NCI-H774 (cell line): ENCODE measurements at places on chromosomes 16 and 17.
A peak's percentile ranks its signal among the peaks of the same experiment; 100 is the strongest.

DNA sequence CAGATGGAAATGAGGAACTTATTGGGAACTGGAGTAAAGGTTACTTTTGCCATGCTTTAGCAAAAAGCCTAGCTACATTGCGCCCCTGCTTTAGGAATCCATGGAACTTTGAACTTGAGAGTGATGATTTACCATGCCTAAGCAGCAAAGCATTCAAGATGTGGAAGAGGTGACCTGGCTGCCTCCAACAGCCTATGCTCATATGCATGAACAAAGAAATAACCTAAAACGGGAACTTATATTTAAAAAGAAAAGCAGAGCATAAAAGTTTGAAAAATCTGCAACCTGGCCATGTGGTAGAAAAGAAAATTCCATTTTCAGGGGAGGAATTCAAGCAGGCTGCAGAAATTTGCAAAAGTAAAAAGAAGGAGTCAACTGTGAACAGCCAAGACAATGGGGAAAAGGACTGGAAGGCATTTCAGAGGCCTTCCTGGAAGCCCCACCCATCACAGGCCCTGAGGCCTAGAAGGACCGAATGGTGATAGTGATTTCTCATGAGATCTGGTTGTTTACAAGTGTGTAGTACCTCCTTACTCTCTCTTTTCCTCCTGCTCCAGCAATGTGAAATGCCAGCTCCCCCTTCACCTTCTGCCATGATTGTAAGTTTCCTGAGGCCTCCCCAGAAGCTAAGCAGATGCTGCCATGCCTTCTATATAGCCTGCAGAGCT, 48.7 kb downstream of the MRPS23 start:
- no peak for DNase-seq

DNA sequence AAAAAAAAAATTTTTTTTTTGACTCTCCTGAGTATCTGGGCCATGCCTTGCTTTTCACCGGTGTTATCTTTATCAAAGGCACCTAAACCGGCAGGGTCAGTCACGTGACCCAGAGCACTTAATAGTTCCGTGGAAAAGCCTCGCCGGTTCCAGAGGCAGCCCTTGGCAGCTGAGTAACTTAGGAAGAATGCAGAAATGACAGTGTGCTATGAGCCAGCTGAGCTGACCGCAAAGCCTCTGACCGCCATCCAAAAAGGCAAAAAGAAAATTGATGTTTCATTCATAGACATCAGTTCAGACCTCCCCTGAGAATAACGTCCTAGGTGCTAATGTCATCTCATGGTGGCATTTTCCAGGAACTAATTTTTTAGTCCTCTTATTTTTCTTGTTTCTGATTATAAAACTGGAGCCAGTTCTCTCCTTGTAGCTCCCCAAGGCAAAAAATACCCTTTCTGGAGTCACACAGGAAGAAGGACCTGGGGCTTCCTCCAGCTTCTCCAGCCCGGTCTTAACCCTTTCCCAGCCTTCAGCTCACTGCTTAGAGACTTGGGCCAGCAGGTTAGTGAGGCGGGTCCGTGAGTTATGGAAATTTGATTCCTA, 122.6 kb downstream of the SOCS1 start:
- no peak for DNase-seq

DNA sequence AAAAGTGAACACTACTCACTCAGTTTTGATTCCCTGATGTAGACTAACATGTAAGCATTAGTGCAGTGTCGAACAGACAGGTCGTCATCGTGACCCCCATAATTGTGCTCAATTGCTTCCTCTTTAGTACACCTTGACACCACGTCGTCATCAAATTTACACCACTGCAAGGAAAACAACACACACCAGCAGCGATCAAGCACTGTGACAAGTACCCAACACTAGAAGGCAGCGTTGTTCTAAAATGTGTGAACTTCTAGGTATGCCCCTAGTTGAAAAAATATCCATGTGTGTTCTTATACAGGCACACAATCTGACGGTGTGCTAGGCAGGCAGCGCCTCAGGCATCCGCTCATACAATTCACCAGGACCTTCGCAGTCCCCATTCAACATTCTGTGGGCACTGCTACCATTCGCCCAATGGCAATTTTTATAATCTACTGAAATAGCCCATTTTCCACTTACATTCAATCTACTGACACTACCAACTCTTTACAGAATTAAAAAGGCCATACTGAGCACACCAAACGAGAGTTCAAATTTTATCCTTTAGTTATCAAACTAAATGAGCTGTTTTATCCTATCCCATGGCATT, 23.1 kb downstream of the LITAFD start:
- no peak for DNase-seq

- no peak for DNase-seq
Measured at GRCh38 chr17:45575126-45575885, 84.8 kb upstream of the PLEKHM1 start.

GRCh38 chr17:7017827-7018200, 5.0 kb upstream of the BCL6B start:
- DNase-seq = no peak

DNA sequence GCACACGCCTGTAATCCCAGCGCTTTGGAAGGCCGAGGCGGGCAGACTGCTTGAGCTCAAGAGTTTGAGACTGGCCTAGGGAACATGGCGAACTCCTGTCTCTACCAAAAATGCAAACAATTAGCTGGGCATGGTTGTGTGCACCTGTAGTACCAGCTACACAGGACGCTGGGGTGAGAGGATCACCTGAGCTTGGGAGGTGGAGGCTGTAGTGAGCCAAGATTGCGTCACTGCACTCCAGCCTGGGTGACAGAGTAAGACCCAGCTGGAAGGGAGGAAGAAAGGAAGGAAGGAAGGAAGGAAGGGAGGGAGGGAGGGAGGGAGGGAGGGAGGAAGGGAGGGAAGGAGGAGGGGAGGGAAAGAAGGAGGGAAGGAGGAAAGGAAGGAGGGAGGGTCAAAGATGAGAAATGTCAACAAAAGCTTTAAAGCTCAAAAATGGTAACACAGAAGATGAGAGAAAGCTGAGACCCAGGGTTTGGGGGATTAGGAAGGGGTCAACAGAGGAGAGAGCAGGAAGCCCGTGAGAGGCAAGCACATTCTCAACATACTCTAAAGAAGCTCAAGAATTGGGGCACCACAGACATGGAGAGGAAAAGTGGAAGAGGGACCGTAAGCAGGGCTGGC, 5.0 kb upstream of the KRT19 start:
- DNase-seq = no peak

DNA sequence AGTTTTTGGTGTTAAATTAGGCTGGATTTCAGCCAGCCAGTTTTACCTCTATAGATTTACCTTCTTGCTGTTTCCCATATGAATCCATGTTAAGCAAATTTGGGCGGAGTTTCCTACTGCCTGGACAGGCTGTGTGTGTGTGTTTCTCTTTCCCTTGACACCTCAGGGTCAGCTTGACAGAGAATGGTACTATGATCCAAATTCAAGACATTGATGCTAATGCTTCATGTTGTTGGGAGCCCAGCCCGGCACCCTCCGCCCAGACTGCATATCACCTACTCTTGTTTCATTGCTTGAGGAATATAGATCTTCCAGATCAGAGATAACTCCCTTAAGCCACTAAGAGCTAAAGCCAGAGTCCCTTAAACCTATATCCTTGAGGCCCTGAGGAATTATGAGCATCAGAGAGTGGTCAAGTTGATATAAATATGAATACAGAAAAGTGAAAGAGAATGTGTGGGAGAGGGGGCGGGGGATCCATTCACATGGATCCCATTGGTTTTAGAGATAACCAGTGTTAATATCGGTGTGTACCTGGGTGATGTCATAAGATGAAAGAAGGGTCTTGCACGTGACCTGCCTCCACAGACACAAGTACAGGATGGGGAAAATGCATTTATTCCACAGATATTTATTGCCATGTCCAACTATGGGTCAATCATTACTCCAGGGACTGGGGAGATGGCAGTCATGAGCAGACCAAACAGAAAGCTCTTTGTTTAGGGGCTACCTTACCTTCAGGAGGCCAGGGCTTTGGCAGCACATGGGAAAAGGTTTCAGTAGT, 69.7 kb downstream of the WIPI1 start:
- DNase-seq = no peak

- no peak for DNase-seq
Measured at GRCh38 chr16:64162613-64163375, 959.1 kb downstream of the CDH11 start.

DNA sequence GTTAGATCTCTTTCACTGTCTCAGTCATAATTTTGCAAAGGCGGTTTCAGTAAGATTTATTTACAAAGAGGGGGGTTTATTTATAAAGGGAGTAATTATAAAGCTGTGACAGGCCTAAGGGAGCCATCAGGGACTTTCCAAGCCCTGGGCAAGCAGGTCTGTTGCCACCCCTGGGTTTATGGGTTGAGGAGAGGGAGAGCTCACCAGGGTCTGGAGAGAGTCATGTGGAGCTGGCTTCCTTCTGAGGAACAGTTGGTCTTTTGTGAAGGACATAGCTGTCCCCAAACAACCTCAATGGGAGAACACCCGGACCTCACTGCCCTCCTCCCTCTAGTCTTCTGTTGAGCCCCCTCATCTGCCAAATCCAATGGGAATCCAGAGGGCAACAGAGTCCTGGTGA, 9.8 kb downstream of the ITGAM start:
- DNase-seq = no peak

DNA sequence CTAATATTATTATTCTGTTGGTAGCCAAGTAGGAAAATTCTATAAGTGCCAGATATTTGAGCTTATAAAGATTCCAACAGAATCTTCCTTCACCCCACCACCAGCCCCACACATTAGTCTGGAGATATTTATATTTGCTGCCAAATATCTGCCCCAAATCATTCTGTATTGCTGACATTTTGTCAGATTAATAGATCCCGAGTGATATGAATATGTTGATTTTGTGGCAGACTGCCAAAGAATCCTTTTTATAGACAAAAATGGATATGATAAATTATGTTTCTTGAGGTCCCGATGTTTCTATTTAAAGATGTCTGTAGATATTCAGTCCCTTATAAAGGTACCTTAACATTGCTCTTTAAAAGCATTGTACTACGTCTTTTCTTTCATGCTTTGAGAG, 162.2 kb upstream of the KCNJ16 start:
- DNase-seq = no peak

- no peak for DNase-seq
Measured at GRCh38 chr16:30924076-30924912, 922 bp downstream of the FBXL19 start.

DNA sequence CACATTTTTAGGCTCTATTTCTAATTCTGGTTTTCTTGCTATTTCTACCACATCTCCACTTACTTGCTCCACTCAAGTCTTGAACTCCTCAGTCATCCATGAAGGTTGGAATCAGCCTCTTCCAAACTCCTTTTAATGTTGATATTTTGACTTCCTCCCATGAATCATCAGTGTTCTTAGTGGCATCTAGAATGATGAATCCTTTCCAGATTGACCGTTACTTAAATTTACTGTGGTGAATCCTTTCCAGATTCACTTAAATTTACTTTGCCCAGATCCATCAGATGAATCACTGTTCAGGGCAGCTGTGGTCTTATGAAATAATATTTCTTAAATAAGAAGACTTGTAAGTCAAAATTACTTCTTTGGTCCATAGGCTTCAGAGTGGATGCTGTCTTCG, 32.4 kb downstream of the CLTC start:
- no peak for DNase-seq

DNA sequence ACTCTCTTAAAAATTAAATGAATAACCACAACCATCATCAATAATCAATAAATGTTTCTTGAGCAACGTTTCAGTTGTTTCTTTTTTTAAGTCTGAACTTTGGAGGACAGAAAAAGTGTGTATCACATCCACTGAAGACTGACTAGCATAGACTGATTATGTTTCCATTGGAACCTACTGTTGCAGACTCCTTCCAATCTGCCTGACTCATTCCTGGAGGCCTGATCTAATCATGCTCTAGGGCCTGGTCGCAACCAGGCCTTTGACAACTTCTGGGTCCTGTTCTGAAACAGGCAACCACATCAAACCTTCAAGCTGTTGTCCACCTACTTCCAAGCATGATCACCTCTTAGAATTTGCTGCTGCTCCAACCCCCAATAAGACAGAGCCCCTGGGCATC, 109.2 kb upstream of the NUDT7 start:
- DNase-seq = no peak

GRCh38 chr17:5869041-5869745, 201.0 kb upstream of the WSCD1 start:
- DNase-seq = no peak

DNA sequence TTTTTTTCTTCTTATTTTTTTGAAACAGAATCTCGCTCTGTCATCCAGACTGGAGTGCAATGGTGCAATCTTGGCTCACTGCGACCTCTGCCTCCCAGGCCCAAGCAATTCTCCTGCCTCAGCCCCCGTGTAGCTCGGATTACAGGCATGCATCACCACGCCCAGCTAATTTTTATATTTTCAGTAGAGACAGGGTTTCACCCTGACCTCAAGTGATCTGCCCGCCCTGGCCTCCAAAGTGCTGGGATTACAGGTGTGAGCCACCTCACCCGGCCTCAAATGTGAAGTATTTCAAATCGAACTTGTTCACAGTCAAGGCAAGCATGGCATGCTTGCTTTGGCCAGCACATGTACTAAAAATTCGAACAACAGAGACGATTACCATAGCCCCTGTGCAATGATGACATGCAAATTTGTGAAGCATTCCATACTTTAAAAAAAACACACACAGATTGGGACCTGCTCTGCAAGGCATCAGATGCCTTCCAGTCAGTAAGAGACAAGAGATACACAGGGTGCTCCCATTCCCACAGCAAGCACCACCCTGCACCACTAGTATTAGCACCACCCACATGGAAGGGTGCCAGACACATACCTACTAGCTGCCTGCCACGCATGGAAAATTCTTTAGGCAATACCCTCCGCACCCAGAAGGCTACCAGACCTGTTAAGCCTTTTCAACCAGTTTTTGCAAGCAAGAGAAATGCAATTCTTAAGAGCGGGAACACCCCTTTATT, 47.2 kb downstream of the ANKRD11 start:
- DNase-seq = no peak

DNA sequence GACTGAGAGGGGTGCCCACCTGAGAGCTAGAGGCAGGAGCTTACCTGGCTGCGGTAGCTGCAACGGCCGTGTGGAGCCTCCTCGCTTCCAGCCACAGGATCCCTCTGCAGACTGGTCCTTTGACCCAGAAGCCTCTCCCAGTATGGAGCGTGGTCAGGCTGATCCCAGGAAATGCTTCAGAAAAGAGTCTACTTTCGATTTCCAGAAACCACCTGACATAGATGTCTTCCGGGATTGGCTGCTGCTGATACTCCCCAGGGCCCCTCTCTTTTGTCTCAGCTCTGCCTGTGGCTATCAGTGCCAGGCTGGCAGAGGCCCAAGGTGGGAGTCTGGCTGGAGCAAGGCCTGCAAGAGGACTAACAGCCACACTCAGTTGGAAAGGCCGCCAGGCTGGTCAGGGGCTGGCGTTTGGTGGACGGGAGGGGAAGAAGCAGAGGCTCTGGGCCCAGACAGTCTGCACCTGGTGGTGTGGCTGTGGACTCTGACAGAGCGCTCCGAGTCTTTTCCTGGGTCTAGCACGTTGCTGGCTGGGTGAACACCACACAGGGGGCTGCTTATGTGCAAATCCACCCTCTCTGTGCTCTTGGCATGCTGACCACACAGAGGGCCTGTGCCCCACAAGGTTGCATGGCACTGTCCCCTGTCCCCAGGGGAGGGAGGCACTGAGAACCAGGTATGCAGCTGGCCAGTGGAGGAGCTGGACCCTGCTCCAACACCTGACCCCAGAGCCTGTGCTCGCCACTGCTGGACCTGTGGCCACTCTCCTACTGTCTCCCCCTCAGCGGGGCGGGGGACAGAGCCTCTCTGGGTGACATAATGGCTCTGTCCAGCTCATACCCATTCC, at the start of gene LGALS3BP:
Gene LGALS3BP (minus strand): TSS at position 144 of the 844 bp plus-strand sequence. CDS start 2,732 bp downstream, outside the sequence.
- peak; percentile 96 for DNase-seq
